ENCODE measurements at places on chromosomes 5 and 9.

DNA sequence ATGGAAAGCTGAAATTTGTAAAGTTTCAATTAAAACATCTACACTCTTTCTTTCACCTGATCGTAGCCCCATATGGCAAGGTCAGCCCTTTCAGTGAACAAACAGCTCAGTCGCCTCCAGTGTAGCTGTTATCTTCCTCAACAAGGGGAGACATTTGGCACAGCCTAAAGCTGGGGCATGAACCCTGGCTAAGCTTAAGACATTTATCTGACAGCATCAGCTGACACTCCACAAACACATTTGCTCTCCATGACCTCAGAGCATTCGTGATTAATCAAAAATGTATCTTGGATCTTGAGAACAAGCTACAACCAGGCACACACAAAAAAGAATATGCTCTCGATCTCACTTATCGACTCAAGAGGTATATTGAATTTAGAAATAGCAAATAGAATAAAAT is 67.3 kb downstream of the POU5F2 start:
- no peak for DNase-seq

- no peak for DNase-seq
Measured at GRCh38 chr9:75666856-75667554, 223.5 kb upstream of the PCSK5 start.

DNA sequence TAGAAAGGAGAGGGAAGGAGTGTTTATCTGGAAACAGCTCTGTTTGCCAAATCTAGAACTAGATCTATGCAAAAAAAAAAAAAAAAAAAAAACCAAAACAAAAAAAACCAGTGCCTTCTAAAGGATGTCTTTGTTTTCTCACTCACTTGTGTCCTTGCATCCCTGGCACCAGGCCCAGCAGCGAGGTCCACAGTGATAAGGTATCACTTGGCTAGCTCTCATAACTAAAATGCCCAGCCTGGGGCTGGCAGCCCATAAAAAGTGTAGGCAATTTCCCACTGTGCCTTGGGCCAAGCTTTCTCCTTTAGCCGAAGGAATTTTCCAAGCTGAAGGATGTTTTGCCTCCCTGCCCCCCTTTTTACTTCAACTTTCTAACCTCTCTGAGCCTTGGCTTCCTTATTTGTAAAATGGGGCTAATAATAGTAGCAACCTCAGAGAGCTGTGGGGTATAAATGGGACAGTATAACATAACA is 20.8 kb downstream of the RGS3 start:
- DNase-seq, result no peak

GRCh38 chr9:79623799-79624721 is 52.3 kb downstream of the TLE4 start:
- peak; percentile 71 for DNase-seq

- no peak for DNase-seq
Measured at GRCh38 chr9:112443200-112443599, 43.4 kb upstream of the KIAA1958 start.

GRCh38 chr9:700365-701282 is 140.9 kb upstream of the DMRT1 start:
- no peak for DNase-seq

- DNase-seq, result no peak
Measured at GRCh38 chr9:7982907-7983306, 183.3 kb upstream of the DMAC1 start.

- DNase-seq, result no peak
Measured at GRCh38 chr5:96942078-96942477, 6.2 kb downstream of the LNPEP start.

DNA sequence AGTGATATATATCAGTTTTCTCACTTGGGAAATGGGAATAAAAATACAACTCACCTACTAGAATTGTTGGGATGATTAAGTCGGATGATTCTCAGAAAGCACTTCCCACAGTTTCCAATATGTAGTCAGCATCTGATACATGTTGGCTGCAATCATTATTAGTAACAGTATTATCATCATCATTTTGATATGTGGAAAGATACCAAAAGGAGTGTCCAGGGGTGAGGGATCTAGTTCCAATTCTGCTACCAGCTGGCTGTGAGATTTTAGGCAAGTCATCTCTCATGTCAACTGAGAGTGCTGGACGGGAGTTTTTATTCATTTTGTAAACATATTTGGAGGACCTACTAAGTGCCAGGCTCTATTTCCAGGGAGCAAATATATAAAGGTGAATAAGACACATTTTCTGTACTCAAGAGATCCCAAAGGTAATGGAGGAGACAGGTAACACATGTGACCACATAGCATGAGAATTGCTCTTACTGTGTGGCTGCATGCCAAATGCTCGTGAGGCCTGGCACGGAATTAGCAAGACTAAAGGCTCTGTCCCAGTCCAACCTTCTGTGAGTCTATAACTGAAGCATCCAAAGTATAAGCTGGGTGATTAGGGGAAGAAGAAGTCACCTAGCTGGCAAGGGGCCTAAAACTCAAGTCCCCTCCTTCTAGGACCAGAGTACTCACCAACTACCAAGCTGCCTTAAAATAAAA is 83.0 kb downstream of the GRIA1 start:
- DNase-seq, result peak; percentile 44

- no peak for DNase-seq
Measured at GRCh38 chr5:161340012-161340411, 206.5 kb downstream of the GABRB2 start.

DNA sequence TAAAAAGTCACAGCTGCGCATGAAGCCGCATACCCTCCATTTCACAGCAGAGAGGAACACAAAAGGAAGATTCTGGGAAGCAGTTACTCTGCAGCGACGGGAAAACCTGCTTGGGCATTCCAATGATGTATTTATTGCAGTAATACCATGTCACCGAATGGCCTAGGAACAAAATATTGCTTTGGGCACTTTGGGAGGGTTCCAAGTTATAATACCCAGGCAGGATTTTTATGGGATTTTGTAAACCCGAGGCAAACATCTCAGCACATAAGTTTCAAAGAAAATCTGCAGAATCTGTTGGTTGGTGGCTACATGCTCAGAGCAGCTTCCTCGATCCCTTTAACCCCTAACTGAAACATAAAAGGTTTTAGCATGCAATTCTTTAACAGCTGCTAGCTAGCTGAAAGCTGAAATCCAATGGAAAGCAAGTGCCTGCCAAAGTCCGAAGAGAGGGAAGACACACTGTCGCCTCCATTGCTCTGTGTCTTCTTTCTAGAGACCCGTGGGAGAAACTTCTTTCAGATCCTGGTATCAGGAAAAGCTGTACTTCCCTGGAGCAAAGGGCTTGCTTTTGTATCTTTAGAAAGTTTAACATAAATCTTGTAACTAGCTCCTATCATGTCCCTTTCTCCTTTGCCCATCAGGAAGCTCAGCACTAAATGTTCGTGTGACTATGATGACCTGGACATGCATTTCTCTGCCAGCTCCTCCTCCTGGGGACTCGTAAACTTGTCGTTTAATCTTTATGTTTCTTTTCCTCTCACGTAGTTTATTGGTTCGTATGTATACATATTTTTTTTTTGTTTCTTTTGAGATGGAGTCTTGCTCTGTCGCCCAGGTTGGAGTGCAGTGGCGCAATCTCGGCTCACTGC is 195.0 kb downstream of the MAPKAP1 start:
- DNase-seq, result peak; percentile 17

GRCh38 chr9:94289691-94290090 is 30.6 kb downstream of the ZNF169 start:
- no peak for DNase-seq

DNA sequence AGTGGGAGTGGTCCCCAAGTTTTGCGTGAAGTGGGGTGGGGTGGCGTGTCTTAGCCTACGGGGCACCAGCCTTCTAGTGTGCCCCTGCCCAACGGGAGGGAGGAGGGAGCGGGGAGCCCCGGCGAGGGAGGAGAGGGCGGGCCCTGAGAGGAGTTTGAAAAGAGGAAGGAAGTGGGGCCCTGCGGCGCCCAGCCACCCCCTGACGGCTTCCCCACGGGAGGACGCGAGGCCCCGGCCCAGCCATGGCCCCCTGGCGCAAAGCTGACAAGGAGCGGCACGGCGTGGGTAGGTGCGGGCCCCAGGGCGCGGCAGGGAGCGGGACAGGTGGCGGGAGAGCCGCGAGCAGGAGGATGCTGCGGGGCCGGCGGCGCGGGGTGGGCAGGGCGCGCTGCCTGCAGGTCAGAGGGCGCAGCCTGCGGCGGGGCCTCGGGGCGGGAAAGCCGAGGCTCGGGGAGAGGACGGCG is at the start of gene DOCK2:
Gene DOCK2, plus strand, starts transcription at position 191 of the 464 bp plus-strand sequence. Its CDS starts 52 bp downstream, at position 243.
- DNase-seq, result no peak

DNA sequence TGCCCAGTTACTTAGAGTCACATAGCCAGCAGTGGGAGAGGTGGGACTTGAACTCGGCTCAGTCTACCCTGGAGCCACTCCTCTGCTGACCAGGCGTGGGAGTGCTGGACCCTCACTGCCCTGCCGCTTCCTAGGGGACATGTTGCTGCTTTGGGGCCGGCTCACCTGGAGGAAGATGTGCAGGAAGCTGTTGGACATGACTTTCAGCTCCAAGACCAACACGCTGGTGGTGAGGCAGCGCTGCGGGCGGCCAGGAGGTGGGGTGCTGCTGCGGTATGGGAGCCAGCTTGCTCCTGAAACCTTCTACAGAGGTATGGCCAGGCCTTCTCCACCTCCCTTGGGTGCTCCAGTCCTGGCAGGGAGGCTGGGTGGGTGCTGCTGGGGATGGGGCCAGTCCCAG is 3.4 kb upstream of the CACFD1 start:
- no peak for DNase-seq

DNA sequence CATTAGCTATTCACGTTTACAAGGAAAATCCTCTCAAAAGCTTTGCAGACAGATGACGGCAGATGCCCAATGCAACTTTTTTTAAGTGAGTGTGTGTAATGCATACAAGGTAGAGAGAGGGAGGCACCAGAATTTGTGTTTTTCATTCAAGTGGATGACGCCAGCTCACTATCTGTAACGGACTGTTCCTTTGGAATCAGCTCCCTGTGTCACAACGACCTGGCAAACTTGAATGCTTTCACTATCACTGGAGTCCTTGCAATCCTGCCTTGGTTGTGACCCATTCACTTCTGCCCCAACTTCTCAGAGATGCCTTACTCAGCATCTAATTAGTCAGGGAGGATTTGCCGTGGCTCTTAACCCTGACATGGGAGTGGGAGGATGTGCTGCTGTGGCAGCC is 148.5 kb downstream of the BNC2 start:
- DNase-seq, result no peak

DNA sequence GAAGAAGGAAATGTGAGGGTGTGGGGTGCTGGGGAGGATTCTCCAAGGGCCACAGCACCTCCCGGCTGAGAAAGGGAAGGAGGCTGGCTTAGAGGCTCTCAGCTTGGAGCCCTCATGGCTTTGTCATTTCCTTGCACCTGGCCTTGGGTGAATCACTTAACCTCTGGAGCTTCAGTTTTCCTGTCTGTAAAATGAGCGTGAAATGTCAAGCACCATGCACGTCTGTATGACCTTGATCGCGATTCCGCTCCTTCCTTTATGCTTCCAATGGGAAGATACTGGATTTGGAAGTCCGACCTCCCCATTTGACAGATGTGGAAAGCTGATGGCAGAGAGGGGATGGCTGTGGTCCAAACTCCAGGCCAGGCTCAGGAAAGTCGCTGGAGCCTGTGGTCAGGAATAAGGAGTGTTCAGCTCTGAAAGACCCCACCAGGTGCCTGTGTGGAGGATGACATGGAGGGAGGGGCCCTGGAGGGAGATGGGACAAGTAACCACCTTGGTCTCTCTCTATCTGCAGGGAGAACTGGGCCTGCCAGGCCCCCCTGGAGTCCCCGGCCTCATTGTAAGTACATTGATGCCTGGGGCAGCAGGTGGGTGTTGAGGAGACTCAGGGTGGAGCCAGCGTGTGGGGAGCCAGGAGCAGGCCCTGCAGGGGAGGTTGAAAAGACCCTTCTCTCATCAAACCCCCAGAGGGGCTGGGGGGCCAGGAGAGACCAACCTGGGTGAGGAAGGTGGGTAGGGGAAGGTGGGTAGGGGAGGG is 66.5 kb downstream of the COL27A1 start:
- no peak for DNase-seq

DNA sequence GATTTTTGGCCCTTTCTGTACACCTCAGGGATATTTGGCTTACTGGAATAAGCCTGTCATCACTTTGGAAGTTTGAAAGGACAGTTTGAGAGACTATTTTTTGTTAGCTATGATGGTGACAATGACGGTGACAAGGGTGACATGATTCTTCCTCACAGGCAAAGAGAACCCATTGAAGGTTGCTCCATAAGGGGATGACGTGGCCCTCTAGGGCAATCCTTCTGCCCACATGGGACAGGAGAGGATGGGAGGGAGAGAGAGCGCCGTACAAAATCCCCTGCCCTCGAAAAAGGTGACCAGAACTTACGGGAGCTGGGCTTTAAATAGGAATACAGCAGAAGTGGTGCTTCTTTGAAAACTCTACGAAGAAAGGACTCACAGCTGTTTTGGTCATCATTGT is 22.6 kb downstream of the HRH2 start:
- no peak for DNase-seq

- no peak for DNase-seq
Measured at GRCh38 chr9:117494401-117495090, 79.7 kb upstream of the ASTN2 start.

DNA sequence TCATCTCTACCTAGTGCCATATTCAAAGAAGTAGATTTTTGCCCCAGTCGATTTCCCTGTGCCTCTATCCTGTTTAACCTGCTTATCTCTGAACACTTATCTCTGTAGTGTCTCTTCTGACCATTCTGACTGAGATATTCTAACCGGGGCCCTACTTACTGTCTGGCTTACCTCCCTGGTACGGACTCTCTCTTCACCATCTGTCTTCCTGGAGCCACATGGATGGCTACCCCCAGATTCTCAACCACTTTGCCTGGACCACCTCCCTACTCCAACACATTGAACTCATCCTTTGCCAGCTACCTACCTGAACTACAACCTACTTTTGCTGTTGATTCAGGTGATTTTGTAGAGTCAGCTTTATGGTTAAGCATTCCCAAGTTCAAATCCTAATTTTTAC is 397.4 kb upstream of the SLC24A2 start:
- no peak for DNase-seq

- DNase-seq, result peak; percentile 32
Measured at GRCh38 chr9:70639853-70640814, 225.7 kb upstream of the KLF9 start.

- no peak for DNase-seq
Measured at GRCh38 chr5:147851578-147851977, 20.1 kb upstream of the SPINK1 start.

DNA sequence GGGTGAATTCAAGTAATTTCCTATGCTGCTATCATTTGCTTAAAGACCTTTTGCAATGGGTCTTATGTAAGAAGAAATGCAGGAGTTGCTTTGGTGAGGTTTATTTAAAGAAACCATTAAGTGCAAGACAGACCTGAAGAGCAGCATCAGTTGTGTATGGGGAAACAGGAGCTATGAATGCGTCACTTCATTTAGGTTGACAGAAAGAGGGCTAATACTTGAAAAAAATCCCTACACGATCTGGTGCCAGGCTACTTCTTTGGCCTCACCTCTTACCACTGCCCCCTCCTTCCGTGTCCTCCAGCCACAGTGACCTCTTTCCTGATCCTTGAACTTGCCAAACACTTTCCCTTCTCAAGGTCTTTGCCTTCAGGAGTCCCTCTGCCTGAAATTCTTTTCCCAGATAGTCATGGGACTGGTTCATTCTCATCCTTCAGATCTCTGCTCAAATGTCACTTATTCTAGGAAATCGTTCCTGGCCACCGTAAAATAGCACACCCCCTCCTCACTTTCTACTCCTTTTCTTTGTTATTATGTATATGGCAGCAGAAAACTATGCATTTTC is 1.4 kb upstream of the JAK2 start:
- no peak for DNase-seq
